Common myeloid progenitor, CD34-positive (primary cell): ENCODE measurements at places on chromosomes 4 and X.

GRCh38 chrX:44040406-44040805 is 67.2 kb upstream of the NDP start:
- no peak for DNase-seq
- no peaks in the 10 kb centered on the region for H3K4me1 ChIP-seq
- H3K36me3 ChIP-seq: no peaks in the 10 kb centered on the region

DNA sequence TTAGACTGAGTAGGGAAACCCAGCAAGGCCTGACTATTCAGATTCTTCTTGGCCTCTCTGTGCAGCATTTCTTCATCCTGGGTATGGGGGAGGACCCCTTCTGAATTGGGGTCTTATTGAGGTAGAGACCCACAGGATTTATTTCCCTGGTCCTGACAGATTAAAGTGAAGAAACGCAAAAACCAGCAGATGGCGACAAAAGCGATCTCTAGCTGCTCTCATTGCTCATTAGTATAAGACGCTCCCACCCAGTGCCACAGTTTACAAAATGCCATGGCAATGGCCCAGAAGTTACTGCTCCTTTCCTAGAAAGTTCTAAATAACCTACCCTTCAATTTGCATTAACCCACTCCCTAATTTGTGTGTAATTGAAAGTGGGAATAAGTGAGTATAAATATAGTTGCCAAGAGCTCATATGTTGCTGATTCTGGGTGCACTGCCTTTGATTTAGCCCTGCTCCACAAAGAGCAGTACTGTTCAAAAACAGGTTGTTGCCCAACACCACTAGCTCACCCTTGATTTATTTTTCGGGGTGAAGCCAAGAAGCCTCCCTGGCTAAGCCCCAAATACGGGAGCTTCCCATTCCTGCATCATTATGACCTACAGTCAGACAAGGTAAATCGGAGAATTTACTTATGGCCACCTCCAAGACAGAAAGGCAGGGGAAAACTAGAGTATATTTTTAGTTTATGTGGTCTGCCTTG is 3.7 kb upstream of the BEX4 start:
- peaks cover 4% of the 10 kb centered on the region for H3K4me1 ChIP-seq
- H3K27ac ChIP-seq: no peak overlapping the region
- H3K4me3 ChIP-seq: no peak overlapping the region
- DNase-seq: peak; percentile 77
- H3K27me3 ChIP-seq: no peaks in the 10 kb centered on the region

DNA sequence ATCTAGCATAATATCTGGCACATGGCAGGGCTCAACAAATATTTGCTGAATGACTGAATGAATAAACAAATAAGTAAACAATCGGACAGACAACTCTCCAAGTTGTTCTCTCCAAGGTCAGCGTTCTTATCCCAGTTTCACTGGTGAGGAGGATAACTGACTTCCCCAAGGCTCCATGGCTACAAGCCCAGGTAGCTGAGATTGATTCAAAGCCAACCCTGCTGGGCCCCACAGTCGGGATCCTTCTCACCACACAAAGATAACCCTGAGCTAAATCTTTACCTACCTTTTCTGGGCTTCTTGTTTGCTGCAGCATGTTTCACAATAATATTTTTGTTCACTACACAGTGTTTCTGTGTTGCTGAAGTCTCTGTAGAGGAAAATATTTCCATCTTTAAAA is 54.9 kb downstream of the USP46 start:
- H3K36me3 ChIP-seq: peaks cover 33% of the 10 kb centered on the region
- no peak overlapping the region for H3K27ac ChIP-seq
- H3K4me3 ChIP-seq: no peak overlapping the region
- DNase-seq: no peak
- no peaks in the 10 kb centered on the region for H3K4me1 ChIP-seq

GRCh38 chr4:95998311-95998710 is 158.4 kb downstream of the PDHA2 start:
- H3K4me1 ChIP-seq: no peaks in the 10 kb centered on the region
- no peaks in the 10 kb centered on the region for H3K27me3 ChIP-seq
- no peak overlapping the region for H3K27ac ChIP-seq
- no peak overlapping the region for H3K4me3 ChIP-seq

DNA sequence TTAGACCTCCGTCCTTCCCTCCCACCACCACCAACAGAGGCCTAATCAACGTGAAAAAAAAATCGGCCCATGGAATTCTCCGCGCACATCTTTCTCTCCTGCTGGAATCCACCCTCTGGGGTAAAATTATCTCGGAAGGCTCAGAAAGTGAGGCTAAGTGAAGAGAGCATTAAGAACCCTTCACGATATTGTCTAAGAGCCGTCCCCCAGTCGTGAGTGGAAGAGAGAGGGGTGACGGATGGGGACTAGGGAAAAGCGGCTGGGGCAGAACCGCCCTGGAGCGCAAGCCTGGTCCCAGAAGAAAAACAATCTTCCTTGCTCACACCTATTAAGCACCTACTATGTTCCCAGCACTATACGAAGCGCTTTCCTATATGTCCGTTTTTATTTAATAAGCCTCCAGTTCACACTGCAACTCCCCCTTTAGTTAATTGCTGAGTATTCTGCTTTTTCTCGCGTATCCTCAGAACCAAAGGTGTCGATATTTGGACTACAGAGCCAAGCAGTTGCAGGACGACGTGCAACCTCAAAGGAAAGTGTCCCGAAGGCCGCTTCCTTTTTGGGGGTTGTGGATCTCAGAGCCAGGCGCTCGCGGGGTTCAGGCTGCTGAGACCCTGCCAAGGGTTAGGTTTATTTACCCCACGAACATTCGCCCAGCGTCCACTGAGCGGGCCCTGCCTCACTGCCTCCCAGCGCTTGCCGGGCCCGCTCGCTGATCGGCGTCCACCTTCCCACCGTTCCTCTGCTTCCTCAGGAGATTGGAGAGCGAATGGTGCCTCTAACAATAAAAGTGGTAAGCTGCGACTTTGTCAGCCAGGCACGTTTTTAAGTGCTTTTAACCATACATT is 889 bp downstream of the MGARP start:
- H3K36me3 ChIP-seq: no peaks in the 10 kb centered on the region
- H3K4me1 ChIP-seq: peaks cover 10% of the 10 kb centered on the region
- no peak overlapping the region for H3K27ac ChIP-seq
- no peak overlapping the region for H3K4me3 ChIP-seq
- peaks cover 50% of the 10 kb centered on the region for H3K27me3 ChIP-seq

DNA sequence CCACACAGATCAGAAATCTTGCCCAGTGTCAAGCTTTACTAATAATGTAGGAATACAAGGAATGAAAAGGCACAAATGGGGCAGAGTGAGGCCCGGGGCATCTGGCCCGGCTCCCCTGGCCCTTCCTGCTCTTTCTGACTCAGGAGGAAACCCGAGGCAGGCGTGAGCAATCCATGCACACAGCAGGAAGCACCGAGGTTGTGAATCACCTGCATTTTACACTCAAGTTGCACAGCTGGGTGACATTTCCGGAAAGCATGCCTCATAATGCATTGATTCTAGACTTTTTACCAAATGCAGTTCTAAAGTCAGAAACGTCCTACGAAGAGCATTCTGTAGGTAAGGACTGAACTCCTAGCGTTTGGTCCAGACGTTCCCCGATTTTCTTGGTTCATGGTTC is 38.9 kb downstream of the PRIMPOL start:
- no peak overlapping the region for H3K4me3 ChIP-seq
- no peaks in the 10 kb centered on the region for H3K27me3 ChIP-seq
- H3K4me1 ChIP-seq: peaks cover 23% of the 10 kb centered on the region
- no peak overlapping the region for H3K27ac ChIP-seq
- H3K36me3 ChIP-seq: peaks cover 2% of the 10 kb centered on the region

DNA sequence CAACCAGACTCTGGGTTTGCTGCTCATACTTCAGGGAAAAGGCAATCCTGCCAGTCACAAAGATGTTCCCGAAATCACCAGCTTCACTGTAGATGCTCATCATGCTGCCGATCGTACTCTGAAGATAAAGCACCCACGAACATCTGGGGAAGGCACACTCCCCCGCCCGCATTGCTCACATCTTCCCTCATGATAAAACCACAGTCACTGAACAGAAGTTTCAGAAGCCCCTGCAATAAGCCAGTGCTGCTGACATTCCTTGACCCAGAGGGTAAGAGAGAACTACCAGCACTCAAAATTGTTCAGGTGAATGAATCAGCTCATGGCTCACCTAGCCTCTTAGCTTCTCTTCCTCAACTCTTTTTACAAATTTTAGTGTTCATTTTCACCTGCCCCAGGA is 43.1 kb downstream of the SRPX2 start:
- H3K27ac ChIP-seq: peak overlapping the region; percentile 27
- DNase-seq: no peak
- H3K4me3 ChIP-seq: no peak overlapping the region

DNA sequence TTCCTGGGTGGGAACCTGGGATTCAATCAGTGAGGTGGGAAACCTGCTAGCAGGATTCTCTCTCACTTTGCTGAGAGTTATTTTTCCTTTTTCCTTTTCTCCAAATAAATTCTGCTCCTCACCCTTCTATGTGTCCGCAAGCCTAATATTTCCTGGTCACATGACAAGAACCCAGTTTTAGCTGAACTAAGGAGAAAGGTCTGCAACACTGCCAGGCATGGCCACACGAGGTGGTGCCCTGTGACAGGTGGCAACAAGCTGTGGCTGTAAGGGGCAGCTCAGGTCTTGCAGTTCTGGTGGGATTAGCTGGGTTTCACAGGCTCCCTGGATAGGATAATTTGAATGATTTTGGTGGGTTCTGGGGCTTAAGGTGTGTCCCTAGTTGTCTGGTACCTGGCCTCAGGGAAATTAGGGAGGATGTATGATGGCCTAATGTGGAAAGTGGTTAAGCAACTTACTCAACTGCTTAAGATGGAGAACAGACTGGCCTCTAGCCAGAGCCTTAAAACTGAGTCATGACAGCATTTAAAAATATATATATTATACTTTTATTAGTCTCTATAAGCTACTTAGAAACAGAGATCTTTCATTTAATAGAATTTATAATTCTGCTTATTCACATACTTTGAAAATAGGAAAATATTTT is 215.0 kb downstream of the IL15 start:
- H3K36me3 ChIP-seq: no peaks in the 10 kb centered on the region
- no peaks in the 10 kb centered on the region for H3K27me3 ChIP-seq
- H3K27ac ChIP-seq: no peak overlapping the region
- DNase-seq: no peak
- no peak overlapping the region for H3K4me3 ChIP-seq
- no peaks in the 10 kb centered on the region for H3K4me1 ChIP-seq

DNA sequence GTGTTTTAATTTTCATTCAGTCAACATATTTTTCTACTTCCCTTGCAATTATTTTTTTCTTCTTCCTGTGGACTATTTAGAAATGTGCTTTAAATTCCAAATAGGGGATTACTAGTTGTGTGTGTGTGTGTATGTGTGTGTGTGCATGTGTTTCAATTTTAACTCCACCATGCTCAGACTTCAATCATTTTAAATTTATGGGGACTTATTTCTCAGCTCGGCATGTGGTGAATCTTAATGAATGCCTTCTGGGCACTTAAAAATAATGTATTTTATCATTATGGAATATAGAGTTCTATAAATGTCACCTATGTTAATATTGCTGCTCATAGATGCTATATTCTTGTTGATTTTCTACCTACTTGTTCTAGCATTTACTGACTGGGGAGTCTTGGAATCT is 465.6 kb upstream of the PRKX start:
- no peak for DNase-seq
- H3K4me1 ChIP-seq: no peaks in the 10 kb centered on the region
- H3K27me3 ChIP-seq: no peaks in the 10 kb centered on the region

DNA sequence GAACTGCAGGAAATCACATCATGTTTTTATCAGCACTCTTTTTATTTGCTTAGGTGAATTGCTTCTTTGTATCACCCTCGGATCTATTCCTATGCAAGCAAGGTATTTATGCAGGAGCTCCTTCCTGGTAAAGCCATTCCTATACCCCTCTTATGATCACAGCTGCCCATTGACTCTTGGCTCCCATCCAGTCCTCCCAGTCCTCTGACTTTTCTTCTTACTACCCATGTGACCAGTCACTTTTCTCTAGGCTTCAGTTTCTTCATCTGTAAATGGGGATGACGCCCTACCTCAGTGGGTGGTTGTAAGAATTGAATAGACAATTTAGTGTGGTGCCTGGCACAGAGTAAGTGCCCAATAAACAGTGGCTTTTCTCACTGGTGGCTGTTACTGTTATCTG is 144.9 kb downstream of the FHIP1A start:
- no peaks in the 10 kb centered on the region for H3K4me1 ChIP-seq
- no peak overlapping the region for H3K27ac ChIP-seq
- DNase-seq: no peak
- H3K36me3 ChIP-seq: no peaks in the 10 kb centered on the region
- peaks cover 7% of the 10 kb centered on the region for H3K27me3 ChIP-seq

- no peaks in the 10 kb centered on the region for H3K36me3 ChIP-seq
- no peaks in the 10 kb centered on the region for H3K4me1 ChIP-seq
- no peaks in the 10 kb centered on the region for H3K27me3 ChIP-seq
These were observed 67.0 kb upstream of the VCX start for GRCh38 chrX:7775987-7776386.

DNA sequence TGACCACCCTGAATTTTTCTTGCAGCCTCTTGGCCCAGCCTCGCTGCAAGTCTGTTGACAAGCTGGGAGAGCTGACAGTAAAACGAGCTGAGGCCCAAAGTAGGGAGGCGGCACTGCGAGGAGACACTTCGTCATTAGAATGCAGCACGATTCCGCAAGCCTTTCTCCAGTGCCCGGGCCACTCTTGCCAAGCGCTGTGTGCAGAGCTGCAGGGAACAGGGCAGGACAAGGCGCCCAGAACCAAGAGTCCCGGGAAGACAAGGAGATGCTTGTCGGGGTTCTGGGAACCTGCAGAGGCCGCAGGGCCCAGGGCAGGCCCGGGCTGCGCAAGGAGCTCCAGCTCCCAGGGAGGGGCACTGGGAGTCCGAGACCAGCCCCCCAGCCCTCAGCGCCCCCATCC is 187.1 kb downstream of the BCOR start:
- no peak for DNase-seq
- no peak overlapping the region for H3K27ac ChIP-seq
- H3K4me3 ChIP-seq: no peak overlapping the region
- peaks cover 5% of the 10 kb centered on the region for H3K4me1 ChIP-seq
- no peaks in the 10 kb centered on the region for H3K27me3 ChIP-seq

DNA sequence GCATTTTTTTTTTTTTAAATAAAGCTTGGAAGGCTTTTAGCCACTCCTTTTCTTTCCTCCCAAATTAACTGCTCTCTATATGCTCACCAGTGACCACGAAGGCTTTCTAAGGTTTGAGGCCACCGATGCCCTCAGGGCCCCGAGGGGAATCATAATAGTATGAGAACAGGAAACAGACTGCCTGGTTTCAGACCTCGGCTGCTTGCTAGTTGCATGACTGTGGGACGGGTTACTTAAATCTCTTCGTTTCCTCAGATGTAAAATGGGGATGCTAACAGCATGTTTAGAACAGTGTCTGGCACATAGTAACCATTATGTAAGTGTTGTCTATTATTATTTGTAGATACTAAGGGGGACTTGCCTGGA is 3.6 kb downstream of the LINC00632 start:
- H3K4me3 ChIP-seq: no peak overlapping the region
- peak overlapping the region; percentile 80 for H3K27ac ChIP-seq
- H3K27me3 ChIP-seq: peaks cover 17% of the 10 kb centered on the region
- peaks cover 26% of the 10 kb centered on the region for H3K4me1 ChIP-seq
- no peak for DNase-seq

DNA sequence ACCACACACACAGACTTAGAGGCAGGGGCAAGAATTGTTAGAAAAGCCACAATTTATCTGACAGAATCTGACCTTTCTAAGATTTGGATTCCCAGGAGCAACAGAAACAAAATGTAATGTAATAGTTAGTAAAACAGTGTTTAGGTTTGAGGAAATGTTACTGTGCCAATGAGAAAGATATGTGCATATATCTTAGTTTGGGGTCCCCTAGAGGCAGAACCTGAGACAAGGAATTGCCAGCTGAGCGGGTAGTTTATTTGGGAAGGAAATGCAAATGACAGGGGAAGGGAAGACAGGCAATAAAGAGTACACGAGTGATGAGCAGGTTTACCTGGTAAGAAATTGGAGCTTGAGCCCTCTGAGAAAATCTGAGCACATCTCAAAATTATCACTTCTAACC is 31.3 kb upstream of the DDX53 start:
- H3K4me3 ChIP-seq: no peak overlapping the region
- no peak overlapping the region for H3K27ac ChIP-seq
- DNase-seq: no peak
- H3K27me3 ChIP-seq: no peaks in the 10 kb centered on the region
- no peaks in the 10 kb centered on the region for H3K36me3 ChIP-seq
